ENCODE measurements at places on chromosomes 4 and X.

- DNase-seq = peak; percentile 6
Observed at GRCh38 chr4:184384056-184384809, 90.1 kb downstream of the IRF2 start.

DNA sequence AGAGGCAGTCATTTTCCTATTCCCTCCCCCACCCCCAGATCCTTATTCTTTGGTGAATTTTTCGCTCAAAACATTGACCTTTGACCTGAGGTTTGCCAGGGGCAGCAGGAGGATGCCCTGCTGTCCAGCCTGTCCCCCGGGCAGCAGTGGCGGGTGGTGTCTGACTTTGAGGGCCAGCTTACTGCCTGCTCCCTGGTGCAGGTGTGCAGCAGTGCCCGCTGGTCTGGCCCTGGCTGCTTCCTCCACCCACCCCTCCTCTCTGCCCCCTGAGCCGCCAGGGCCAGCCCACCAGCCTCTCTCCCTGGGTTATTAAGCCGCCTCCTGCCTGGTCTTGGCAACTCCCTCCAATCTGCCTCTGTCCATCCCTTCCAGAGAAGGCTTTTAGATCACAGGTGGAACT, 40.8 kb upstream of the GRPEL1 start:
- no peak for DNase-seq

GRCh38 chr4:19298998-19299397, 952.7 kb upstream of the SLIT2 start:
- no peak for DNase-seq

GRCh38 chr4:88522702-88523324, 763 bp downstream of the PYURF start:
- peak; percentile 16 for DNase-seq

- no peak for DNase-seq
Observed at GRCh38 chr4:38715050-38715449, 51.1 kb downstream of the KLF3 start.

- no peak for DNase-seq
Observed at GRCh38 chrX:138014577-138014976, 448.6 kb downstream of the ZIC3 start.

DNA sequence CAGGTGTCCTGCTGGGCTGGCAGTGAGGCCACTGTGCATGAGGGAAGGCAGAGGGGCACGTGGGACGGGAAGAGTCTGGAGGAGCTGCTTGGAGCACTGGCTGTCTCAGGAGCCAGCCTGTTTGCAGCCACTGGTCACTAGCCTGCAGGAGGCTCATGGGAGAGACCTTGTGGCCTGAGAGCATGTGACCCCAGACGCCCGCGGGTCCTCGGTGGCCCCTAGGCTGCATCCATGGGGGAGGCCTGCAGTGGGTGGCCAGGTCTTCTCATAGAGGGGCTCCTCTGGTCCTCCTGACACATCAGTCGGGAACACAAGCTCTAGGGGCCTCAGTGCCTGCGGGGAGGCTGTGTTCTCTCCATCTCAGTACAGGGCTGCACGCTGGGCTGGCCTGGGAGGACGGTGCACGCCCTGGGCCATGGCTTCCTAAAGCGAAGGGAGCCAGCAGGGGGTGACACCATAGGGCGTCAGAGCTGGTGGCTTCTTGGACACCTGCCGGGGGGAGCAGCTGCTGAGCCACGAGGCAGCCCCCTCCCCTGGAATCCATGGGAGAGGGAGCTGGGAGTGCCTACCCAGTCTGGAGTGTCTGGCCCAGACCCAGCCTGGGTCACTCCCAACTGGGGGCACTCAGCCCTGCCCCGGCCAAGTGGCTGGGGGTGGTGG, 12.3 kb downstream of the NAT8L start:
- DNase-seq = no peak

- no peak for DNase-seq
Observed at GRCh38 chr4:137693641-137694040, 161.3 kb upstream of the PCDH18 start.

- DNase-seq = no peak
Observed at GRCh38 chrX:153819384-153820040, 10.8 kb downstream of the PDZD4 start.

- DNase-seq = no peak
Observed at GRCh38 chr4:17013382-17014006, 115.0 kb upstream of the LDB2 start.

DNA sequence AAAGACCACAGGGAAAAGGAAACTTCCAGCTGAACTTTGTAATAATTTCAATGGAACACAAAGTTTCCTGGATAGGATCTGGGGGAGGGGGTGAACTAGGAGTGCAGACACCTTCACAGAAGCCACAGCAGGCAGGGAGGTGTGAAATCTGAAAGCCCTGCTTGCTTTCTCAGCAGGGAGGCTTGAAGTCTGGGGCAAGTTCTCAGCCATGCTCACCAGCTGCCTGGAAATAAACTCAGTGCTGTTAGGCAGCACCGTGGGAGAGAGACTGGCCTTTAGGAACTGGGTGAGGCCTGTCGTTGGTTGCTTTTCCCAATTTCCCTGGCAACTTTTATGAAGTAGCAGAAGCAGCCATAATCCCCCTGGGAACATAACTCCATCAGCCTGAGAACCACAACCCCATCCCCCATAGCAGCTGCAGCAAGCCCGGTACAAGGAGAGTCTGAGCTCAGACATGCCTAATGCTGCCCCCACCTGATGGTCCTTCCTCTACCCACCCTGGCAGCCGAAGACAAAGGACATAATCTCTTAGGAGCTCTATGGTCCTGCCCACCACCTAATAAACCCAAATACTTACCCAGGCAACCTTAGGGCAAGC, 39.2 kb upstream of the NMU start:
- DNase-seq = no peak

- no peak for DNase-seq
Observed at GRCh38 chr4:7372673-7373072, 62.1 kb downstream of the PSAPL1 start.

- no peak for DNase-seq
Observed at GRCh38 chr4:147853706-147854105, 121.8 kb downstream of the ARHGAP10 start.

- DNase-seq = no peak
Observed at GRCh38 chr4:98509721-98510120, 148.7 kb downstream of the TSPAN5 start.

DNA sequence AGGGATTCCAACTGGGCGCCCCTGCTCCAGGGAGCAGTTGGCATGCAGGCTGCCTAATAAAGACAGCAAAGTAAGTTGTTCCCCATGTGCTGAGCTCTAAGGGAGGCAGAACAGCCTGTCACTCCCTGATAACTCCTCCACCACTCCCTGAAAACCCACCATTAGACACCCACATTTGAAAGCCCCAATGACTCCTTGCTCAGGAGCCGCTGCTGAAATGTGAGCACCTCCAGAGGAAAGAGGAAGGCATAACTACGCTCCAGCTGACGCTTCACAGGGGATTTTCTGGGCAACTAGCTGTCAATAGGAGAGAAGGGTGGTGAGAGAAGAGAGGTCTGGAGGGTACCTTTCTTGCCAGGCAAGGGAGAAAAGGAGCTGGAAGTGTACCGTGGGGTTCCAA, 62.5 kb downstream of the NPY1R start:
- no peak for DNase-seq

GRCh38 chr4:54475546-54475945, 182.2 kb upstream of the KIT start:
- no peak for DNase-seq

- DNase-seq = no peak
Observed at GRCh38 chrX:19237901-19238300, 105.8 kb upstream of the PDHA1 start.

DNA sequence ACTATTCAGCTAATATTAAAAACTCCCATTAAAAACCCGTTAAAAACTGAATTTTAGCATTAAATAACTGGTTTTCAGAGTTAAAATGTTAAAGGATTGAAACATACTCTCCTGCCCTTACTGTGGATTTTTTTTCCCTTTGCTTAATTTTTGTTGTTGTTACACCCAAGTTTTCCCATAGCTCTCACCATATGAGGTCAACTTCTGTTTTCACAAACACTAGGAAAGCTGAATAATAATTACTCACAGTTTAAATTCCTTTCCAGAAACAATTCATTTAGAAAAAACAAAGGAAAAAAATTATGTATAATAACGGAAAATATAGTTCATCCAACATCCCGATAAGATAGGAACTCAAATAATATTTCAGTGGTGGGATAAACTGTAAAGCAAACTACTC, 129.0 kb downstream of the PPP3CA start:
- DNase-seq = no peak

DNA sequence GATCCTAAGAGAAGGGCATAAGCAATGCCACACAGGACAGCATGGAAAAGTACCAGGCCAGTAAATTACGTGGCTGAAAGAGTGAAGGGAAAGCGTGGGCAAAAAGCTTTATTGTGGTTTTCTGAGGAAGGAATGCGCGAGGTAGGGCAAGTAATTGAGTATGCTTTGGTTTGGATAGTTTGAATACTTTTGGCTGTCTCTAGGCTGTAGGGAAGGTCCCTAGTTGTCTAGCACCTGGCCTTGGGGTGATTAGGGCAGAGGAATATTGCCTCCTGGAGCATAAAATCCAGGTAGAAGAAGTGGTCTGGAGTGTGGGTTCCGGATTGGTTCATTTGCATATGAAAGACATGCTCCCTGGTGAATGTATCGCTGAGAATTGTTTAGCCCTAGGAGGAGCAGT, 46.4 kb upstream of the NALF2 start:
- DNase-seq = no peak

DNA sequence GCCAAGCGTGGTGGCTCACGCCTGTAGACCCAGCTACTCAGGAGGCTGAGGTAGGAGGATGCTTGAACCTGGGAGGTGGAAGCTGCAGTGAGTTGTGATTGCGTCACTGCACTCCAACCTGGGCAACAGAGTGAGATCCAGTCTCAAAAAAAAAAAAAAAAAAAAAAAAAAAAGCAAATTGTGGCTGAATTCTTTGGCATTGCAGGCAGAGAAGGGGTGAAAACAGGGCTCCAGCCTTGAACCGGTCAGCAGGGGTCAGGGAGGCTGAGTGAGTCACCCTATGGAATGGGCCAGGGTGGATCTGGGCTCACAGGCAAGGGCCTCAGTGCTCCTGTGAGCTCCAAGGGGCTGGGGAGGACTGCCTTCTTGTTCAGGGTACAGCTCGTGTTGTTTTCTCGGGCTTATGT, 13.2 kb upstream of the FAM3A start:
- DNase-seq = no peak

DNA sequence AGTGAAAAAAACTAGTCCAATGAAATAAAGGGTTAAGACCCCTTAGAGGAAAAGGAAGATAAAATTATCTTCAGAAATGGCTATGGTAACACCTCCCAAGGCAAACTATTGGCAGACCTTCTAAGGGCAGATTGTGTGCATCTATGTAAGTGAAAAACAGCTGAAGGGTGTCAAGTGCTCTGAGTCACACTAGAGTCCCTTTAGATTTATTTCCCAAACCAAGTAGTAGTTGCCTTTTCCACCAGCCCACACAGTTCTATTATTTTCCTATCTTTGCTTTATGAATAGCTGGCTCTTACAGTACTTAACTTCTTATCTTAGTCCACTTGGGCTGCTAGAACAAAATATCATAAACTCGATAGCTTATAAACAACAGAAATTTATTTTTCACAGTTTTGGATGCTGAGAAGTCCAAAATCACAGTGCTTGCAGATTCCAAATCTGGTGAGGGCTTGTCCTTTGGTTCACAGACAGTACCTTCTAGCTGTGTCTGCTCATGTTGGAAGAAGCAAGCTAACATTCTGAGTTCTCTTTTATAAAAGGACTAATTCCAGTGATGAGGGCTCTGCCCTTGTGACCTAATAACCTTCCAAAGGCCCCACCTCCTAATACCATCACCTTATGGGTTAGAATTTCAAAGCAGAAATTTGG, 143.6 kb downstream of the GRID2 start:
- DNase-seq = no peak

DNA sequence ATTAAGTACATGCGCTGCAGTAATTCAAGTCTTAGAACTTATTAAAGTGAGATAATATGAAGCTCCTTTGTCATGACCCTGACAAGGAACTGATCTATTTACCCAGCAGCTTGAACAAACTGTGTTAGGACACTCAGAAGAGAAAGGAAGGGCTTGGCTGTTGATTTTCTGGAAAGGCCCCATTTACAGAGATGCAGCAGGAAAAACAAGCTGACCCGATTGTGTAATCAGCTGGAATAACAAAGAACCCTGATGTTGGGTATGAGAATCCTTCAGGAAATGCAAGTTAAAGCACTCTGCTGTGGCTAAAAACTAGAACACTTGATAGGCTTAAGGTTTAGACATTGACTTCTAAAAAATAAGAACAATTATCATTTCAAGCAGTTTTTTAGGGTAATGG, 64.8 kb downstream of the TBC1D9 start:
- no peak for DNase-seq

DNA sequence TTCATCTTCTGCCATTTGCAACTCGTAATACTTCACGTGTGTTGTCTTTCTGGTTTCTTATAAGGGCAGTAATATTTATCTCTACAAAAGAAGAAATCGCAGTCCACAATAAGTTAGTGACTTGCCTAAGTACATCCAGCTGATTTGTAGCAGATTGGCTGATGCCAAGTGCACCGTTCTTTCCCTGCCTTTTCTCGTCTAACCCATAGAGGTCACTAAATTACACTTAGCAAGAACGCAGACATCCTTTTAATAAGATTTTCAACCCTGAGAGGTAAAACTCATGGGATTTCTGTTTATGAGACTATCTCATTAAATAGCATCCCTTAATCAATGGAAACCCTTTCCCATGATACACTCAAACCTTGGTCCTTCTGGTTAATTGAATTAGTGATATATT, 408.6 kb upstream of the ACTRT1 start:
- no peak for DNase-seq

- no peak for DNase-seq
Observed at GRCh38 chr4:40962551-40963180, 212.9 kb downstream of the NSUN7 start.

- no peak for DNase-seq
Observed at GRCh38 chrX:124860736-124861135, 458.9 kb upstream of the TEX13C start.

DNA sequence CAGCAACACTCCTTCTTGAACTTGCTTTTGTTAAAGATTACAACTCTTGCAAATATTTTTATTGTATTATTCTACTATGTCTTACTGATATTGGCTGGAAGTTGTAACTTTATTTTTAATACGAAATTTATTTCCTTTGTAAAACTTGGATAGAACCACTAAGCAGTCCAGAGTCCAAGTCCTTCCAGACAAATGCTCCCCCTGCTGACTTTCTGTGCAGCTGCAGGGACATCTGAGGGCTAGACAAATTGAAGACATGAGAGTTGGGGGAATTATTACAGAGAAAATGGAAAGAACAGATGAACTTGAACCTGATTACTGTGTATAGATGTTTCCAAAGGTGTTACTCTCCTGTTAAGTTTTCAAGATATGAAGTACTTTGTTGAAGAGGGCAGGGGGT, 238.8 kb downstream of the GRIA3 start:
- no peak for DNase-seq

GRCh38 chrX:110317061-110317819, 645 bp downstream of the AMMECR1 start:
- peak; percentile 11 for DNase-seq
